ENCODE measurements at places on chromosomes 13 and 19.

DNA sequence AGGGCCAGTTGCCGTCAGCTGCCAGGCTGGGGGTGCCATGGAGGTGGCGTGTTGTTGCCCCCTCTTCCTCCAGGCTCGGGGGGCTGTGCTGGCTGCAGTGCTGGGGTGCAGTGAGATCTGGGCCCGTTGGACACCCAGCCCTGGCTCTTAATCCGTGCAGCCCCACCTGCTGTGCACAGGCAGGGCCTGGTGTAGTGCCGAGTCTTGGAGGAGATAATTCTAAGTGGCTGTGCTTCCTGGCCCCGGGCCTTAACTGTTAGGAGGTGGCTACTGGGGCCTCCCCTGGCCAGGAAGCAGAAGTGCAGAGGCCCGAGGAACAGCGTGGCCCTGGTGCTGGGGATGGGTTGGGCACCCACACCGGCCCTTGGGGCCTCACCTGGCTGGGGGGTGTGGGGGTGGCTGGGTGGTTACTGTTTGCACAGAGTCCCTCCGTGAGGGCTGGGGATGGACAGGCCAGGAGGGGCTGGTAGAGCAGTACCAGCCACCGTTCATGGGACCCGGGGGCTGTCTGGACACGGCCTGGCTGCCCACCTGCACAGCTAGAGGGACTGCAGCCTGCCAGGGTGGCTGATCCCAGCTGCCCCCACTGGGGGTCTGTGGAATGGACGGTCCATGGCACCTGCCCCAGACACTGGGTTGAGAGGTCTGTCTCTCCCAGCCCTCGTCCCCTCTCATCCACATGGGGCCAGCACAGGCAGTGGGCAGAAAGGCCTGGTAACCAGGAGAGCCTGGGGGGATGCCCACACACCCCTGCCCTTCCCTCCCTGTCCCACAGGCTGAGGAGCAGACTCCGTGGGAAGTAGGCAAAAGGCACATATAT, 3.3 kb downstream of the GPX4 start:
- no peak for DNase-seq

DNA sequence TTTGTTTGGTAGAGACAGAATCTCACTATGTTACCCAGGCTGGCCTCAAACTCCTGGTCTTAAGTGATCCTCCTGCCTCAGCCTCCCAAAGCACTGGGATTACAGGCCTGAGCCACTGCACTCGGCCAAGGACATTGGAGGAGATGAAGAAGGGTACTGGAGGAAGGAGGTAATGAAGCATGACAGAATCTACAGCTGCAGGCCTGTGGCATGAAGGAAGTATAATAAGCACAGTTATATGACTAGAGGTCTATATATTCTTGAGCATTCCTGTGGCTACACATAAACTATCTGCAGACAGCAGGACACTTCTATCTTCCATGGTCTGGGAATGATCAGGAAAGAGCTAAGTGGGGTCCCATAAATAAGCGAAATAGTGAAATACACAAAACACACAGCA, 18.2 kb downstream of the ZNF565 start:
- DNase-seq: no peak

GRCh38 chr19:15418231-15418578, 583 bp downstream of the AKAP8L start:
- DNase-seq: no peak

- DNase-seq: no peak
Observed at GRCh38 chr13:50615234-50615633, 228.3 kb downstream of the DLEU7 start.

DNA sequence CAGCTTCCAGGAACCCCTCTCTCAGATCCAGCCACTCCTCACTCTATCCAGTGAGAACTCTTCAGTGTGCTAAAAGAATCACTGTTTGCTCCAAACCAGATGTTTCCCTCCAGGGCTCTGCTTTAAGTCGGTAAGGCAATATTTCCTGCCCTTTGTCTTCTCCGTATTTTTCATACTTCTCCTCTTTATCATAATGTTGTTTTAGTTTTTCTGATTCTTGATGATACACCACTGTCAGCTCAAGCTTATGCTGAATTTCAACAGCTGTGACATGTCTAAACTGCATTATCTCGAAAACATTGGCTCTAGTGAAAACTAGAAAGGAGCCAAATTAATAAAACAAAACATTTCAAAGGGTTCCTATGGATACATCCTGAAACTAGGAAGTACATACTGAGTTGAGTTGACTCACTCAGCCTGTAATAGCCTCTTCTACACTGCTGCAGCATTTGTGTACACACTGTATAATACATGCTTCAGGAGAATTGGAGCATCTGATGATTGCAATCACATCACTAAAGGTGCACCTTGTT, 39.8 kb downstream of the GPR180 start:
- DNase-seq: no peak

GRCh38 chr19:30887042-30887441, 462.2 kb downstream of the TSHZ3 start:
- DNase-seq: no peak

- DNase-seq: peak; percentile 72
Observed at GRCh38 chr13:102870677-102871415, 25.0 kb downstream of the ERCC5 start.

DNA sequence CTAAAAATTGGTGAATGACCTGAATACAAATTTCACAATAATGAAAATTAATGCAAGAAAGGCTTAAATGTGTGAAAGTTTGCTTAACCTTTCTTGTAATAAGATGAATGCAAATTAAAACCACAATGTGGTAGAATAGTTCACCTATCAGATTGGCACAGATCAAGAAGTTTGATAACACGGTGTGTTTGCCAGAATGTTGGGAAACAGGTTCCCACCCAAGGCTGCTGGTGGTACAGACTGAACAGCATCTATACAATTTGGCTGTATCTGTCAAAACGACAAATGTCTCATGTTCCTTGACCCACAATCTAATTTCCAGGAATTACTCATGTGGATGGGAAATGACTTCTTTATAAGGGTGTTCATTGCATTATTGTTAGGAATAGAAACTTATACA, 8.6 kb upstream of the IRS2 start:
- no peak for DNase-seq

DNA sequence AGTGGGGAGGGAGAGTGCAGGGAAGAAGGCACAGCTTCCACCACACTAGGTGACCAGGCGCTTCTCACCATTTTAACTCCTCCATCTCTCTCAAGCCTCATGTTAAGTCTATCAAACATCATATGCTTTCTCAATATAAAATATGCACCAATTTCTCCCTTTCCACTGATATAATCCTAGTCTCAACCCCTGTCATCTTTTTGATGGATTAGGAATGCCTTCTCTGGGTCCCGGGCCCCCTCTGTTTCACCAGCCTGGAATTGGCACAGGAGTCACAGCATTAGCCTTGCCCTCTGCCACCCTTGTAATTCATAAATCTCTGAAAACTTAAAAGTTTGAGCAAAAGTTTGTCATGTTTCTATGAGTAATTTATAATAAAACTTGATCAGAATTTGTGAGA, at the start of gene ZSCAN4:
ZSCAN4 (plus strand) TSS at position 301 of the 400 bp plus-strand sequence. CDS start 7,211 bp downstream, outside the sequence.
- DNase-seq: no peak

DNA sequence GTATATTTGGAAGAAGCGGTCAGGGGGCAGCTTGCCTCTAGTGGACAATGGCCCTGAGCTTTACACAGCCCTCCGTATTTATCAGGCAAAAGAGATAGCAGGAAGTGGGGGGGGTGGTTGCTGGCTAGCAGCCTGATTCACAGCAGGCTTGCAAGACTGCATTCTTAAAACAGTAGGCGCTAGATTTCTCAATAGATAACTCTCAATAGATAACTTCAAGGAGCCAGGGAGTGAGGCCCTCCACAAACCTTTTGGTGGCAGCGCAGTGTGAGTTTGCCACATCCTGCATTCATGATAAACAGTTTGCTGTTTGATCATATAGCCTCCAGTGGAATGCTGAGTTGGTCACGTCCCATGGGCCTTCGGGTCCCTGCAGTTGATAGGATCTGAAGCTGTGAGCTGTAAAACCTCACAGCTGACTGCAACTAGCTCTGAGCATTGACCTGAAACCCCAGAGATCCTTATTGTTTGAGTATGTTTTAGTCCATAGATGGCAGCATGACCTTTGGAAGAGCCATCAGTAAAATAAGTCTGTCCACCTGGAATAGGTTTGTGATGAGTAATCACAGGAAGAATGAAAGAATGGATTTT, 12.2 kb downstream of the FPR3 start:
- no peak for DNase-seq

- DNase-seq: no peak
Observed at GRCh38 chr13:49679246-49679645, 12.0 kb downstream of the EBPL start.

DNA sequence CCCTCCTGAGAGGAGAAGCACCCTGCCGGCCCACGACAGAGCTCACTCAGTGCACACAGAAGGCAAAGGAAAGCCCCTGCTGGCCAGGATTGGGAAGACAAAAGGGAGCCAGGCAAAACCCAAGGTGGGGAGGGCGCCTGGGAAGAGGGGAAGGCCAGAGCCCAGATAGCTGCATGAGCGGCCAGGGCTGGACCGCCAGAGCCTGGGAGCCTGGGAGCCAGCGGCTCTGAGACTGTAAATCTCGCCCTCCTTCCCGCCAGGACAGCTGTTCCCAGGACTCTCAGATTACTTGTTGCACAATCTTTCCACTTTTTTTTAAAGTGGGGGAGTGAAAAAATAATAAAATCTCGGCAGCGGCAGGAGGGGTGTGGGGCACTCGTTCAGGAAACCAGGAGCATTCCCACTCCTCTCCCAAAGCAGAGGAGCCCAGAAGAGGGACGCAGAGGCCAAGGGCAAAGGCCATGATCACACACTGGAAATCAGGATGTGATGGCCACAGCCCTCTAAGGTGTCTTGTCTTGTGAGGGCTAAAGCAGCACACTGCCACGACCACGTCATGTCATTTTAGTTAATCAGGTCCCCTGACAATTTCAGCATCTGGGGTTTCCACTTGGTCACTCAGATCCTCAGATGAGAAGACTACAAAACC, 19.6 kb upstream of the EPHX3 start:
- DNase-seq: peak; percentile 23

DNA sequence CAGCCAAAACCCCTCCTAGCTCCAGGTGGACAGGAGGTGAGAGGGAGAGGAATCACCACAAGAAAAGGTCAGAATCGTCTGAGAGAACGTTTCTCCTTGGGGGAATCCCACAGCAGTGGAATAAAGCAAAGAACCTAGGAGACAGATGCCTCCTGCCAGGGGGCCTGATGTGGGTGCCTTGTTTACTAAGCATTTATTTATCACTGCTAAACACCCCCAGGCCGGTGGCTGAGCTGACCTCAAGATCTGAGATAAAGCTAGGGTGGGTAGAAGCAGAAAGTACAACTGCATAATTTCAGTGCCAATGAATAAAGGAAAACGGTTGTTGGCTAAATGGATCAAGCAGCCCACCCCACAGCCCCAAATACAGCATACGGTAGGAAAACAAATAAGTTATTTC, 33.9 kb upstream of the ATP11A start:
- DNase-seq: no peak
